Activated T-cell treated with anti-CD3 and anti-CD28 coated beads, Interleukin-2, amount 50 U/mL, for 72 hours (primary cell): ENCODE measurements at places on chromosomes 3 and 15.

DNA sequence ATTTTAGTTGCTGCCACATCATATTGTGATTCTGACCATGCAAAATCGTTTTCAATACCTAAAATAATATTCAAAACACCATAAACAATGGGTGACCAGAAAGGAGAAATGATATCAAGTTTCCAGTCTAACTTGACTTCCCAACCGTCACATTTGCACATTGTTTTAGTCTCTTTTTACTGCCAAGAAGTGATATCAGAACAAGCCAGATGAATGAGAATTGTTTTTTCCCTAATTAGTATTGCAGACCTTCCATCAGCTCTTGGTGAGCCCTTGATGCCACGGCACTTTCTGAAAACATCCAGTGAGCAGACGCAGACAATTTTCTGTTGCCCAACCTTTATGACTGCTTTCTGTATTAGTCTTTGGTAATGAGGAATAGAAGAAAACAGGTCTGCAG, 62.5 kb downstream of the SPATA16 start:
- no peak for DNase-seq
- no peaks in the 10 kb centered on the region for H3K27me3 ChIP-seq
- H3K27ac ChIP-seq = no peak overlapping the region
- H3K4me3 ChIP-seq = no peak overlapping the region

GRCh38 chr3:104941785-104942184, 424.9 kb upstream of the ALCAM start:
- no peaks in the 10 kb centered on the region for H3K36me3 ChIP-seq
- H3K4me3 ChIP-seq = no peak overlapping the region
- no peaks in the 10 kb centered on the region for H3K4me1 ChIP-seq
- no peak overlapping the region for H3K27ac ChIP-seq
- DNase-seq = no peak
- H3K27me3 ChIP-seq = no peaks in the 10 kb centered on the region

GRCh38 chr3:196232154-196232881, 16.0 kb downstream of the SLC51A start:
- H3K4me1 ChIP-seq = peaks cover 20% of the 10 kb centered on the region
- no peaks in the 10 kb centered on the region for H3K27me3 ChIP-seq
- H3K27ac ChIP-seq = peak overlapping the region; percentile 41
- DNase-seq = no peak

- H3K4me1 ChIP-seq = peaks cover 12% of the 10 kb centered on the region
- peak overlapping the region; percentile 59 for H3K4me3 ChIP-seq
- no peaks in the 10 kb centered on the region for H3K27me3 ChIP-seq
- H3K27ac ChIP-seq = peak overlapping the region; percentile 16
- H3K36me3 ChIP-seq = peaks cover 10% of the 10 kb centered on the region
These were observed 807.9 kb upstream of the CFAP20DC start for GRCh38 chr3:59857589-59858346.

- no peak for DNase-seq
- H3K27me3 ChIP-seq = no peaks in the 10 kb centered on the region
- H3K27ac ChIP-seq = no peak overlapping the region
- H3K4me3 ChIP-seq = no peak overlapping the region
These were observed 14.0 kb downstream of the MAPKBP1 start for GRCh38 chr15:41788262-41788661.

DNA sequence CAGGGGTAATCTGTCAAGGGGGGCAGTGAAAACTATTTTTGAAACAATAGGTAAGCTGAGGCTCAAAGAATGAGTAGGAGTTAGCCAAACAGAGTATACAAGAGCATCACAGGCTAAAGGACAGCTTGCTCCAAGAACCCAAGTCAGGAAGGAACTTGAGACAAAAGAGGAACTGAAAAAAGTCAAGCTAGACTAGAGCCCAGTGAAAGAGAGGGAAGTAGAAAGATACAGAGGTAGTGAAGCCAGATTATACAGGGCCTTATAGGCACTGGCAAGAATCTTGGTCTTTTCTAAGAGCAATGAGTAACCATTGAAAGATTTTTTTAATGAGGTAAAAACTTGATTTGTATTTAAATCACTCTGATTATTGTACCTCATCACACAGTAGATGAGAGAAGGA, 69.9 kb downstream of the FILIP1L start:
- no peaks in the 10 kb centered on the region for H3K27me3 ChIP-seq
- H3K4me1 ChIP-seq = peaks cover 20% of the 10 kb centered on the region
- no peak overlapping the region for H3K4me3 ChIP-seq
- no peak for DNase-seq
- H3K27ac ChIP-seq = no peak overlapping the region

DNA sequence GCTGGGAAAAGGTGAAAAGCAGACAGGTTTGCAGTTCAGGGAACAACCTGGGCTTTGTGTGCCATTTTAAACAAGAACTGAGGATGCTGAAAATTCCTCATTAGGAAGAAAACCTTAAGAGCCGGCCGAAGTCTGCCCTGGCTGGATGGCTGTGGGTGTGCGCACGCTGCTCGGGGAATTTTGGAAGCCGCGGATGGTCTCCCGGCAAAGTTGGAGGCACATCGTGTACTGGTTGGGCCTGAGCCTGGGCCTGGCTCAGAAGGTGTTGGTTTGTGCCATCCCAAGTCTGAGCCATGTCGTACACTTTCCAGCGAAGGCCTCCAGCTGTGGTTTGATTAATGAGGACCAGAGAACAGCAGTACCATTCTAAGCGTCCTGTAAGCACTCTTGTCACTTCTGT, 188.2 kb downstream of the ATP10A start:
- H3K27ac ChIP-seq = no peak overlapping the region
- peaks cover 3% of the 10 kb centered on the region for H3K36me3 ChIP-seq
- H3K27me3 ChIP-seq = peaks cover 21% of the 10 kb centered on the region
- peaks cover 8% of the 10 kb centered on the region for H3K4me1 ChIP-seq
- no peak for DNase-seq
